ENCODE measurements at places on chromosomes 3 and 15.

DNA sequence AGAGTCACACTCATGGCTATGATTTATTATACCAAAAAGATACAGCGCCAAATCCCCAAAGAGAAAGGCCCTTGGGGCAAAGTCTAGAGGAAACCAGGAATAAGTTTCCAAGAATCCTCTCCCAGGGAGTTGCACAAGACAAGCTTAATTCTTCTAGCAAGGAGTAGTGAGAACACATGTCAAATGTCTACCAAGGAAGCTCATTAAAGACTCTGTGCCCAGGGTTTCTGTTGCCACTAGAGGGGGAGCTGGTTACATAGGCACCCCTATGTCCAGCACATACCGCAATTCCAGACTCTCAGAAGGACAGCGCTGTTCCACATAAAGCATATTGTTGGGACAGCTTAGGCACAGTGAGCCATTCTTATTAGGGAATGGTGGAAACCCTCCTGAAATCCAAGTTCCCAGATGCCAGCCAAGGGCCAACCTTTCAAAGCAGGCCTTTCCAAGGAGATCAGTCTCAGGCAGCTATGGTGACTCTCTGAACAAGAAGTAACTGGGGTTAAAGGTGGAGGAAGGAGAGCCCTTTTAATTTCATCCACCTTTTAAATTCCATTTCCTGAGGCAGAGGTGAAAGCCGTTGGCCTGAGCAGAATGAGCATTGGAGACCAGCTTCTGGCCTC, 194.2 kb downstream of the UACA start:
- DNase-seq, result no peak

- no peak for DNase-seq
These were observed 1.6 kb upstream of the SIN3A start for GRCh38 chr15:75452865-75453702.

GRCh38 chr3:122642935-122643334, 37.7 kb upstream of the PARP14 start:
- no peak for DNase-seq

- no peak for DNase-seq
These were observed 54.6 kb downstream of the SSUH2 start for GRCh38 chr3:8589880-8590556.

DNA sequence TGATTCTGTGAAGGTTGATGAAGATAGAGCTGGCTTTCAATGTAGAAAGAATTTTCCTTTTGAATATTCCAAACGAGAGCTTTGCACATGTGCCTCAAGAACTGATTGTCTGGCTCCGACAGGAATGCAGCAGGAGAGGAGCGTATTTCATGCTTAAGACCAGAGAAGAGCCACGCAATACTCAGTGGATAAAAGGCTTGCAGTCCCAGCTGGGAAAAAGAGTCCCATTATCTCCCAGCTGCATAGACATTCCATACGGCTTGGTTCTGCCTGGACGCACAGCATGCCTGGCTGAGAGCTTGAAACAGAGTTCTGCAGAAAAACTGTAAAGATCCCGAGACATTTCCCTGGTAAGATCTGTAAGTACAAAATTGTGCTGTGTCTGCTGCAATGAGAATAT, at the start of gene CNTN6:
Gene CNTN6, plus strand, starts transcription at position 254 of the 400 bp plus-strand sequence. CDS start 54,985 bp downstream, outside the sequence.
- DNase-seq, result no peak

DNA sequence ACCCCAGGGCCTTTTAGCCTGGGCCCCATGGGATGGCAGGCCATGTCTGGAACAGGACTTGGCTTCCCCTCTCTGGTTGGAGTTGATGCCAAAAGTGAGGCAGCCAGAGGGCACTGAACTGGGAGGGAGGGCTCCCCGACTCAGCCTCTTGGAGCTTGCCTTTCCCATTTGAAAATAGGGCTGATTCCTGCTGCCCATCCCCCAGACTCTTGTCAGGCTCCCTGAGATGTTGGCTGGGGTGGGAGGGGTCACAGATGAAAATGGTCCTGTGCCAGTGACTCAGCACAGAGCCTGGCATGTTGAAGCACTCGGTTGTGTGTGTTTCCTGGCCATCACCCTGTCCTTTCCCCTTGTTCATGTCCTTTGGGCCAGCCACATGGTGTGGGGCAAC, 6.6 kb downstream of the PPCDC start:
- peak; percentile 19 for DNase-seq

GRCh38 chr3:120102674-120103073, 8.4 kb upstream of the GSK3B start:
- DNase-seq, result no peak

GRCh38 chr15:60766391-60767128, 287.6 kb upstream of the ICE2 start:
- no peak for DNase-seq
